ENCODE measurements at places on chromosomes 1 and 21.

- DNase-seq = no peak
Observed at GRCh38 chr1:228848406-228848805, 113.1 kb downstream of the RHOU start.

- DNase-seq = no peak
Observed at GRCh38 chr1:225485226-225485625, 57.4 kb upstream of the LBR start.

- no peak for DNase-seq
Observed at GRCh38 chr1:117578466-117578865, 27.4 kb upstream of the TENT5C start.

GRCh38 chr1:9651565-9652378, at the start of gene PIK3CD:
PIK3CD (plus strand) TSS chr1:9651731; CDS start chr1:9710456, 58,725 bp downstream.
- no peak for DNase-seq

GRCh38 chr1:180003026-180003695, 48.6 kb downstream of the CEP350 start:
- no peak for DNase-seq

- DNase-seq = no peak
Observed at GRCh38 chr1:187445066-187445465, 616.3 kb downstream of the PLA2G4A start.

DNA sequence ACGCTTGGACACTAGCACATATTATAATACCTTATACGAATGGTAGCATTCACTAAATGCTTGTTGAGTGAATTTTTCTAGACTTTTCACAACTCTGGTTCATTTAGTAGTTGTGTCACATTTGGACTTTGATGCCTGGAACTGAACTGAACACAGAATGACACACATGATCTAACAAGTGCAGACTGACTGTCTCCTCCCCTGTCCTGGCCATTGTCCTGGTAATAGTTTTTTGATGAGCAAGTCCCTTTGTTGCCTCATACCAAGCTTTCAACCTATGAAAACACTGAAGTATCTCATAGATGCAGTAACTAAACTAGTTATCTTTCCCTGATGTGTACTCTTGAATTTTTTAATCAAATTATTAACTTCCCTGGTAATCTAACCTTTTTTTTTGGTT, 66.4 kb downstream of the LRRC8D start:
- no peak for DNase-seq

GRCh38 chr1:59482986-59483385, 186.1 kb downstream of the FGGY start:
- DNase-seq = no peak

GRCh38 chr1:157833145-157833544, 8.5 kb downstream of the CD5L start:
- DNase-seq = no peak

DNA sequence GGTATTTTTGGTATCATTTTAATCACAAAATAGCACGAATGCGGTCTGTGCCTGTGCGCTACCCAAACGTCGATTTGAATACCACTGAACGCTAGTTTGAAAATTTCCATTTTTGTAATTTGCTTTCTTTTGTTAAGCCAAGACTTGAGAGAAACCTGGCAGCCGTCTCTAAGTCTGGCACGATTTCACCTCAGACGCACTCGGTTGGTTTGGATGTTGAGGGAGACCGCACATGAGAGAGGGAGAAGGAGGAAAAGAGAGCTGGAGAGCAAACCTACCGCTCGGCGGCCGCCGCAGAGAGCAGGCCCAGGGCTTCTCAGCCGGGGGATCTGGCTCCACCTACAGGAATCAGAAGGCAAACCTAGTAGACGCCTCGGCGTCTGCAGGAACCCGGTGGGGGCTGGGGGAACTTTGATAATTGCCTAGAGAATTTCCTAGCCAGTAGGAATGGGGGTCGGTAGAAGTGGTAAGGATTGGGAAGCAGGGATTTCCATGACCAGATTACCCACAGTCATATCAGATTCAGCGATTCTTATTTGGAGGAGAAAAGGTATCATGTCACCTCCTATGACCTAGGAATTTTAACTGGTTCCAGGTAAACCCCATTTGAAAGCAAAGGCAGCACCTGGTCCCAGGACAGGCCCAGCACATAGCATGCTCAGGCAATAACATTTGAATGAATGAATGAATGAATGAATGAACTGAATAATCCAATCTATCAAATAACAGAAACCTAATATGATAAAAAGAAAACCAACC, 83.2 kb downstream of the TM2D1 start:
- DNase-seq = peak; percentile 43

GRCh38 chr1:35931446-35932157, 697 bp downstream of the AGO3 start:
- peak; percentile 34 for DNase-seq

- DNase-seq = no peak
Observed at GRCh38 chr1:231107151-231107550, 54.7 kb upstream of the TRIM67 start.

DNA sequence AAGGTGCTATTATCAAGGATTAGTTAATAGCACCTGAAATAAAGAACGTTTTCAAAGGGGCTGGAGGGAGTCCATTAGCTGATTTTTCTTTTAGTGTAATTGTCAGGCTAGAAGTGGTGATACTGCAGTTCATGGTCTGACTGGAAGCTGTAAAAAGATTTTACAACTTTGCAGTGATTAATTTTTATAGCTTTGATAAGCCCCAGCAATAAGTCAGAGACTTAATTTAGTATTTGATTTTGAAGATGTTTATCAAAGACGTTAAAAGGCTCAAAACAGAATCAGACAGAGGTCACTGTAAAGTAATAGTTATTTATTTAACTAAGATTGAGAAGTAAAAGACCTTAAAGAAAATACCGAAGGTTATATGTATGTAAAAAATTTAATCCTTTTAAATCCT, 165.5 kb upstream of the FMN2 start:
- DNase-seq = no peak

DNA sequence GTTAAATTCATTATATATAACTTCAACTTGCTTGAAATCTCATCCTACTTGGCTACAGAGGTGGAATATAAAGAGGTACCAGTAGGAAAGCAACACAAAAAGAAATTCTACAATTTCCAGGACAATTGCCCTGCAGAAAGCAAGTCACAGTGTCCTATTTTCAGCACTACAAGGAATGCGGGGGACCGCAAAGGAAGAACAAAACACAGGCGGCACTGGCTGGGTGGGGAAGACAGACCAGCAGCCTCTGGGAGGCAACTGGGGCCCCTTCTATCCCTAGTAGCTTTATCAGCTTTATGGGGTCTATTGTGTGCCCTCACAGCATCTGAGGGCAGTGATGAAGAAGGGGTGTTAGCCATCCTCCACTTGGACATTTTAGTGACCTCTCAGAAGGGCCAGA, 30.5 kb downstream of the SLC9A1 start:
- no peak for DNase-seq
